NCI-H1048 (cell line): ENCODE measurements at places on chromosomes 7 and 10.
A peak's percentile ranks its signal among the peaks of the same experiment; 100 is the strongest.

GRCh38 chr10:69661414-69662172 lies 31.5 kb downstream of the FAM241B start:
- no peak for DNase-seq

GRCh38 chr10:60473557-60473956 lies 83.9 kb upstream of the ANK3 start:
- DNase-seq: no peak

DNA sequence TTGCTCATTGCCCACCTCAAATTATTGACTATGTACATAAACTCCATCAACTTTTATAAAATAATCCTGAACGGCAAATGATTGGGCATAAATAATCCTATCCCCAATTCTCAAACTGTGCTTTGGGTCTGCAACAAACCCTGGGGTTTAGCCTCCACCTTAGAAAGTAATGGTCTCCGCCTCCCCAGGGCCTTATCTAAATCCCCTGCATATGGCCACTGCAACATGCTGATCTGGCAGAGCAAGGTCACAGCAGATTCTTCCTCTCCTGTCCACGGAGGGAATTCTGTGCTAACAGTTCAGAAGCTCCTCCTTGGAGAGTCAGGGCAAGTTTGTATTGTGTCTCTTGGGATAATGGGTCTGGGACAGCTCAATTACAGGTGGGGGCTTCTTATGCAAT lies 18.4 kb downstream of the FXYD4 start:
- DNase-seq: no peak

- DNase-seq: peak; percentile 62
These were observed 47.4 kb upstream of the PRKAR1B start for GRCh38 chr7:774161-775109.

DNA sequence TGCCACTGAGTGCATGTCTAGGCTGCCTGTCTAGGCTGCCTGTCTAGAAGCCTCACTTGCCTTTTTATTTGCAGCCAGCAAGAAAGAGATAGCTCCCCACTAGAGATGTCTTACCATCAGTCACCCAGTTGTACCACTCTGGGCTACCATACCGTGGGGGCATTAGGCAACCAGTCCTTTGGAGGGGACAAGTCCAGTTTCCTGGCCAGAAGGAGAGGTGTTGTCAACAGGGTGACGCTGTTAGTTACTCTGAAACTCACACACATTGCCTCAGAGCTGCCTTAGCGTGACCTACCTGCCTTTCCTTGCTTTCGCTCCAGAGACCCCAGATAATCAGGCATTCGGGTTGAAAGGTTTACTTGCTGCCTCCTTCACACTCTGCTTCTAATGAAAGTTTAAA lies 155.4 kb downstream of the CELF2 start:
- DNase-seq: no peak

GRCh38 chr7:90717296-90718060 lies 121.4 kb downstream of the CDK14 start:
- DNase-seq: no peak

- no peak for DNase-seq
These were observed 494 bp downstream of the PALS2 start for GRCh38 chr7:24573554-24574338.

DNA sequence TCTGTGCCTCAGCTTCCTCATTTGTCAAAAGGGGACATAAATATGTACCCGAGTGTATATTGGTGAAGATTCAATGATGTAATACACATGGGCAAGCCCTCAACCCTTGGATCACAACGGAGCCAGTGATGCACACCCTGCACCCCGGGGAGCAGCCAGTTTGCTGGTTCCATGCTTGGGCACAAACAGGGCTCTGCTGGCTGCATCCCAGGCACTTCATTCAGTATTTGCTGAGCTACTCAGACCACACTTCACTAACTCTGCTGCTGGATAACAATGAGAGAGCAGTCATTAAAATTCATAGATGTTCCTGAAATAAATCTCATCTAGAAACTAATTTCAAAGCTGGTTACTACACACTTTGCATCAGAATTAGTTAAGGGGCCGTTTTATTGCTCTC lies 72.0 kb downstream of the SCRN1 start:
- DNase-seq: no peak

DNA sequence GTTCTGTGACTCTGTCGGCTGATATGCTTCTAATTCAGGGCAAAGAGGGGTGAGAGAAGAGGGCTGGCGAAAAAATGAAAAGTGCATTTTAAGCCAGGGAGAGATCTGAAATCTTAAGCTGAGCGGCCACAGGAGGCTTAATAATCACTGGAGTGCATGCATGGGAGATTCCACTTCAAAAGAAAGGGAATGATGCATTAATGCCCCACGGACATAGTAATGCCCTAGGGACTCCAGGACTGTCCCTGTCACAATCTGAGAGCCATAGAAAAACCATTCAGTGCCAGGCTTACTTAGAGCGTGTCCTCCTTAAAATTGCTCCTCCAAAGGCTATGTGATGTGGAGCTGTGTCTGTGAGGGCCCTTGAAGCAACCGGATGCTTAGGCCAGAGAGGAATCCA lies 75.1 kb downstream of the NHLRC2 start:
- DNase-seq: no peak

- DNase-seq: no peak
These were observed 6.6 kb downstream of the ADRA2A start for GRCh38 chr10:111083222-111084095.

- DNase-seq: no peak
These were observed 45.1 kb downstream of the CUX1 start for GRCh38 chr7:101862280-101863220.
